NCI-H2029 (cell line): ENCODE measurements at places on chromosomes 12 and 14.

- no peak for DNase-seq
These were observed 53.4 kb downstream of the PRMT8 start for GRCh38 chr12:3544296-3544965.

DNA sequence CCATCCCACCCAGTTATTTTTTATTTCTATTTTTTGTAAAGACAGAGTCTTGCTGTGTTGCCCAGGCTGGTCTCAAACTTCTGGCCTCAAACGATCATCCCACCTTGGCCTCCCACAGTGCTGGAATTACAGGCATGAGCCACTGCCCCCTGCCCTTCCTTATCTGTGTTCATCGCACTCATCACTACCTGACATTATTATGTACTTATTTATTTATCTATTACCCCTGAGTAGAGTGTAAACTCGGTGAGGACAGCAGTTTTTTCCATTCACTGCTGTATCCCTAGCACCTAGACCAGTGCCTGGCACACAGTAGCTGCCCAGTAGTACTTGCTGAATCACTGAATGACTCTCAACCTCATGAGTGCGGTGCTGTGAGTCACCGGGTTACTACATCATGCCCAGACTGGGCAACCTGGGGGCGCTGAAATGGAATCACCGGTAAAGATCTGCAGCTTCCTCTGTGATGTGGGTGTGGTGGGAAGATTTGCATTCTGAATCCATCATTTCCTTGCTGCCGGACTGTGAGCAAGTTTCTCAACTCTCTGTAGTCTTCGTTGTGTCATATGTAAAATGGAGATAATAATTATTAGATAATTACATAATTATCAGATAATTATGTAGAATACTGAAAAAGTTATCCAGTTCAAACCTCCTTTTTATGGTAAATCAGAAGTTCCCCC is 81.9 kb upstream of the USP44 start:
- no peak for DNase-seq

- DNase-seq: no peak
These were observed 506.4 kb downstream of the MED13L start for GRCh38 chr12:115771065-115771464.

GRCh38 chr12:74370608-74371216 is 166.9 kb upstream of the ATXN7L3B start:
- DNase-seq: no peak

DNA sequence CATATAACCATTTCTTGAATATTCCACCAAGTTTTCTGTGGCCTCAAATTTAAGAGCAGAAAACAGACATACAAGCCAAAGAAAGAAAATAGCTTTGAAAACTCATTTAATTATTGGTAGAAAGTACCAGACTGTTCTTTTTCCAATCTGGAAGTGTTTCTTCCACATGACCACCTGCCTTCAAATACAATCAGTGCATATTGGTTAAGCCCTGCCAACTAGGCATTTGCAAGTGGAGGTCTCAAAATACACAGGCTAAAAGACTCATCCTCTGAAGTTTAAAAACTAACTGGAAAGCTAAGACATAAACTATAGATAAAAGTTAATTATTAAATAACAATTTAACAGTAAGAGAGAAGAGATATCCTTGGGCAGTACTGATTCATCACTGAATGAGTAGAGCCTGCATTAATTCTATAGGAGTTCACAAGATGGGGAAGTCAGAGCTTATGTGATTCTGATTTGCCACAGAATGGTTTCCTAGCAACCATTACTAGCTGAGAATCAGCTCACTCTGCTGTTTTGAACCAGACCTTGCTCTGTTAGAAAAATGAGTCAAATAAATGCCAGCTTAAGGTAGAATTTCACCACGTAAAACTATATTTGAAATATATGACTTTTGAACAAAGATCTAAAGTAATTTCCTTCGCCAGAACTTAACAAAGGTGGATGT is 433.8 kb downstream of the FUT8 start:
- no peak for DNase-seq

DNA sequence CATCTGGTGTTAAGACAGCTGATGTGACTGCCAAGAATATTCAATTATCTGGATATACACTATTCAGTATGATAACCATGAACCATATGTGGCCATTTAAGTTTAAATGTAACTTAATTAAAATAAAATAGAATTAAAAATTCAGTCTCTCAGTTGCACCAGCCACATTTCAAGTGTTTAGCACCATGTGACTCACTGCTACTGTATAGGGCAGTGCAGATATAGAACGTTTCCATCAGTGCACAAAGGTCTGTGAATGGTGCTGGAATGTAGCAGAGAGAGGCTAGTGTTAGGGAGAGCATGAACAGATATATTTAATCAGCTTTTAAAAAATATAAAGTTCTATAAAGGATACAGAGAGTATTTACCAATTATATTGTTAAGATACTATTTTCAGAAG is 28.7 kb downstream of the ARID4A start:
- no peak for DNase-seq

DNA sequence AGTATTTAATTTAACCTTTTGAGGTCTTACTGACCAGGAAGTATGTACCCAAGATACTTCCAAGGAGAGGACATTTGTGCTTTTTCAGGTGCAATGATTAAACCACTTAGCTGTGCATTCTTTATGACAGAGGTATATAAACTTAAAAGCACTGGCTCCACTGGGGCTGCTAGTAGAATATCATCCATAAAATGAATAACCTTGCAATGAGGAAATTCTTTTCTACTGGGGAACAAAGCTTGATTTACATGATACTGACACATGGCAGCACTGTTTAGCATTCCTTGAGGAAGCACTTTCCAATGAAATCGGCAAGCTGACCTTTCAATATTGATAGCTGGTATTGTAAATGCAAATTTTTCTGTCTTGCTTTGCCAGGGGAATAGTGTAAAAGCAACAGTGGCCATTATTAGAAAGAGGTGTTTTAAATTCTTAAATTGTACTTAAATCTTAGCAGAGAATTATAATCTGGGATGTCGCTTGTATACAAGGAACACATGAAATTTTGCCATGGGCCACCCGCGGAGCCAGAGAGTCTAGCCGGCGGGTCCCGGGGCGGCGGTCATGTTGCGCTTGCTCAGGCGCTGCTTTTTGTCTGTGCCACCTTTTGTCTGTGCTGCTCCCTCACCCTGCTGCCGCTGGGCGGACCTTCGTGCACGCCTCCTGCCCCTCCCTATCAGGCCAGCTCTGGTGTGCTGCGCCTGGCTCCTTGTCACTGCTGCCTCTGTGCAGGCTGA is 20.9 kb upstream of the BLTP3B start:
- DNase-seq: peak; percentile 90

- DNase-seq: no peak
These were observed 146.0 kb upstream of the PLEKHG7 start for GRCh38 chr12:92556637-92557421.

DNA sequence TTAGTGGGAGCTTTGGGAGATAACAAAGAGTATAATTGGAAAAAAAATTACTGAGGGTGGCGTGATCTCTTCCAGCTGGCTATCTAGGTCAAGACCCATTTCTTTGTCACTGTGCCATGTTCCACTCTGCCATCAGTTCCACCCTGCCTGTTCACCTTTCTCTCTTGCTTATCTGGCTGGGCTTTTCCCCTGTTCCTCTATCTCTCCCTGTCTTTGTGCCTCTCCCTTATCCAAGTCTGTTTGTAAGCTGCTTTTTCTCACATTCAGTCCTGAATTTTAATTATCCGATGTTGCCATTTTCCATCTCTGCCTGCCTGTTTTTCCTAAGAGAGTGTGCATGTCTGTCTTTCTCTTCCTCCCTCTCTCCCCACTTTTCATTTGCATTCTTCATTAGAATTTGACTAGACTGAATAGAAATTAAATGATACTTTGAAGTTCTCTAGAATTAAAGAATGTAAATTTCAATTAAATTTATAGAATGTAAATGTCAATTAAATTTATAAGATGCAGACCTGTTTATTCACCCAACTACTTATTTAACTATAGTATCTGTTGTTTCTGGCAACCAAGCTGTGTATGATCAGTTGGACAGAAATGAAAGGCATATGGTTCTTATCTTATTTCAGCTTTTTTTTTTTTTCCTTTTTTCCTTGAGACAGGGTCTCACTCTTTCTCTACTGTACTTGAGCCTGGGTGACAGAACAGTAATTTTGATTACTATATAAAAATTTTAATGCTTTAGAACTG is 40.9 kb upstream of the A2ML1 start:
- DNase-seq: no peak

GRCh38 chr14:36056845-36057244 is 119.7 kb downstream of the PTCSC3 start:
- no peak for DNase-seq

DNA sequence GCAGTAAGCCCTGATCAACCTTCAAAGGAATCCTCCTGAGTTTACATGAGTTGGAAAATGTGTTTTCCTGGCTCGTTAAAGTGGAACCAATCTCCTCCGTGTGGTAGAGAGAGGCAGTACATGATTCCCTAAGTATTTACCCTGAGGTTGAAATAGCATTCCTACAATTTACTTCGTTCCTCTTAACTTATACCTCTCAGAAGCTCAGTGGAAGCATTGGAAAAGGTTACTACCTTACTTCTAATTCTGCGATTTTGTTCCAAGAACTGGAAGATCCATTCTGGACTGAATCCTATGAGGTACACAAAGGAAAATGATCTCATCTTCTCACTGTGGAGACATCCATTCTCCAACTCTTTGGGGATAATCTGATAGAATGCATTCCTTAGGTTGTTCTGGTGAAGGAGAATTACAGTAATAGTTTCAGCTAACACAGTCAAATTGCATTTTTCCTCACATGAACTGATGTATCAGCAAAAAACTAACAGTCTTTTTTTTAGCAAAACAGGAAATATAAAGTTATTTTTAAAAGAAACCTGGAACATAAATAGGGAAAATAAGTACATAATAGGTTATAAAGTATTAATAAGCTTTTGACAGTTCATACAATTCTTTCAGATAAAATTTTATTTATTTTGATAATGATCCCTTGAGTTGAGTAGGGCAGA is 475.6 kb downstream of the PDZRN4 start:
- DNase-seq: no peak

DNA sequence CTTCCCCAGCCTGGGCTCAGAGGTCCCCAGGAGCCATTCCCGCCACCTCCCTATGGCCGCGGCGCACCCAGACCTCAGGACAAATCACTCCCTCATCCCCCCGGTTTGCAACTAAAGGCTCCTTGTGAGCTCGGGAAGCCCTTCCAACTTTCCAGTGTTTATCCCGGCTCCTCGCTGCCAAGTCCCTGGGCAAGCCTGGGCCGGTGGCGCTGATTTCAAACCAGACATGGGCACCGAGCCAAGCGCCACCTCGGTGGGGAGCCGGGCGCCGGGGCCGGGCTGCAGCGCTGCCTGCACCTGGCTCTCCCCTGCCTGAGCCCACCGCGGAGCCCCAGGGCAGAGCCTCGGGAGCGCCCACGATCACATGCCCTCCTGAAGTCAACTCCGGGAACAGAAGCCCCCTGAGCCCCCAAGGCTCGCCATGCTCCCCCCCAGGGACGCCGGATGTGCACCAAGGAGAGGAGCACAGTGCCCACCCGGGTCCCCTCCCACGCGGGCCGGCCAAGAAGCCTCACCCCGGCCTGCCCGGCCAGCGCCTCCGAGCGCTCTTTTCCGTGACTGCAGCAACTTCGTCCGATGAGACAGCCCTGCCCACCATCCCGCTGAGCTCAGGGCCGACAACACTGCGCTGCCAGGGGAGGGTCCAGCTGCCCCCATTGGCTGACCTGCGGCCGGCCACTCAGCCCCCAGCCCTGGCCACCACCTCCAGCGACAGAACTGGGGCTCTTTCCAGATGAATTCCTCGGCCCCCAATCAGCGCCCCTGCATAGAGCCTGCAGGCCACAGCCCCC is 50.0 kb downstream of the NCOR2 start:
- peak; percentile 82 for DNase-seq

DNA sequence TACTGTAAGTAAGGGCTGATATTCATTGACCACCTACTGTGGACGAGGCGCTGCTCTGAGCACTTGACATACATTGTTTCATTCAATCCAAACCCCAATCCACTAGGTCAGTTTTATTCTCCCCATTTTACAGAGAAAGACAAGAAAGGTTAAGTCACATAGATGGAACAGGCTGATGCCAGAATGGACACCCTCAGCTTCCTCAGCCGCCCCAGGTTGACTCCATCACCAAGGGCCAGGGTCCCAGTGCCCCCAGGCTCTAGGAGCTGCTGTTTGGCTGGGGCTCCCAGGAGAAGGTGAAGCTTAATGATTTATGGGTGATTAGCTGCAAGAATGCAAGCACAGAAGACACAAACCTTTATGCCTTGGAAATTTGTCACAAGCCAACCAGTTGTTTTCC is 671 bp upstream of the AQP2 start:
- no peak for DNase-seq

GRCh38 chr12:34395056-34396005 is 373.0 kb downstream of the ALG10 start:
- no peak for DNase-seq

DNA sequence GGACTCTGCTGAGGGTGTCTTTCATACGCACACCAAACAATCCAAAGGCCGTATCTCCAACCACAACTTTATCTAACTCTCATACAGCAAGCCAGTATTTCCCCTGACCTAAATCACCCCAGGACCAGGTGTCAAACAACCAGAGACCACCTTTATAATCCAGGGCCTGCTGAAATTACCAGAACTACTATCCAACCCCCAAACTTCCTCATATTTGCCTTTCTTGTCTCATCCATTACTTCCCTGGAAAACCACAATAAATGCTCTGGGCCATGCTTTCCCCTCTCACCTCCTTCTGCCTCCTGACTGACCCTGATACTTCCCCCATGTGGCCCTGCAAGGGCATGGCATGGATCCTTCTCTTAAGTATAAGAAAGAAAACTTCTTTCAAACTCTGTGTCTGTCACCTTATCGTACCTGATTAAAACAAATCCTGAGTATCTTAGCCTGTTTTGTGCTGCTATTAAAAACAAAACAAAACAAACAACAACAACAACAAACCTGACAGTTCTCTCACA is 44.7 kb upstream of the CRACR2A start:
- DNase-seq: no peak

- DNase-seq: no peak
These were observed 213.7 kb downstream of the GXYLT1 start for GRCh38 chr12:41930866-41931437.

- DNase-seq: no peak
These were observed 87.8 kb downstream of the RIC8B start for GRCh38 chr12:106861984-106862916.

DNA sequence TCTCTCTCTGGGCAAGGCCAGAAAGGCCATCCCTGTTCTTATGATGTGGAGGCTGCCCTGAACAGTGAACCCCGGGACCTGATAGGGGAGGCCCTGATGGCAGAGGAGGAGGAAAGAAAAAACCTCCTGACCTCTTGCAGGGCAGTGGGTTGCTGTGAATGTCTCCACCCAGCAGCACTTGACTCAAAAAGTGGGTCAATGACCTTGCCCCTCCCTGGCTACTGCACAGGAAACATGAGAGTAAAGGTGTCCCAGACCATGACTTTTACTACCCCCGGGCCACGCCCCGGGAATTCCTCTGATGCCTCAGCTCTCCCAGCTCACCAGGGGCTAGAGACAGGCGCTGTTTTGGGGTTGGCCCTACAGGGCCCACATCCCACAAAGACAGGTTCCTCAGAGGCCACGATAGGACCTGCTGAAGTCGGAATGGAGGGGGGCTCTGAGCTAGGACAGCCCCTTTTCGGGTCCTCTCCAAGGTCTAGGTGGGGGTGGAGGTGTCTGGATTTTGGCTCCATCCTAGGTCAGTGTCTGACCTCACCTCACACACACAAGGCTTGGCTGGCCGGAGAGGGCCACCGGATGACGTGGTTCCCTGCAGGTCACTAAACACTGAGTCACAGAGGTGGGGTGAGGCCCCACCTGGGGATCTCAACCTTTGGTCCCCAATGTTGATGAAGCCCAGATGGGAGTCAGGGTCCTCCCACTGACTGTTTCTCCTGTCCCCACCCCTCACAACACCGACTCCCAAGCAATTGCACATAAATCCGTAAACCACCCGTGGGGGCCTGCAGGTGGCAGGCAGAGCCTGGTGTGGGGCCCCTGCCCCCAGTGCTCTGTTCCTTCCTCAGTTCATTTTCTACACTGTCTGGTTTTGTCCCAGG is 1.6 kb downstream of the RHOF start:
- DNase-seq: no peak
